ENCODE measurements at places on chromosomes 6 and 20. TPM values are rescaled to one million over a fixed set of nuclear protein-coding genes. Genes with fewer than 3 reads are reported as not detected.

CAGE1 gene
- not detected for total RNA-seq

TRIM10 gene
- total RNA-seq, result 2.7 TPM

THEMIS gene
- not detected for total RNA-seq

NELFE gene
- 141 TPM for total RNA-seq

EYA4 gene
- 38.8 TPM for total RNA-seq

- DNase-seq, result no peak
These were observed 36.5 kb downstream of the GJA10 start for GRCh38 chr6:89930789-89931188.

- DNase-seq, result no peak
These were observed 531.1 kb downstream of the LMBRD1 start for GRCh38 chr6:69265706-69266105.

DNA sequence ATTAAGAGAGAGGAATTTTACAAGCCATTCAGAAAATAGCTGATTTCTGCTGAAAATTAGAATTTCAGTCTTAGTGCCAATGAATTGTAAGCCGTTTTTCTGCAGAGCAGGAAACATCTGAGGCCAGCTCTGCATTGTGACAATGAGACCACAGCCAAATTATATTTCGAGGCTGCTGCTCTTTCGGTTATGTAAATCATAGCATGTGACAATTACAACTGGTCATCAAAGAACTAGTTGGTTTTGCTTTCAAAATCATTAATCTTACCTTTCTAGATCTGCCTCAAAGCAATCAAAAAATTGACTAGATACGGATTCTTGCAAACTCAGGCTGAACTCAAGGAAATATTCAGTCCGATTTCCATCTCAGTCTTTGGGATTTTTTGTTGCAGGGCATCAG is 33.4 kb upstream of the INSM1 start:
- DNase-seq, result no peak

DNA sequence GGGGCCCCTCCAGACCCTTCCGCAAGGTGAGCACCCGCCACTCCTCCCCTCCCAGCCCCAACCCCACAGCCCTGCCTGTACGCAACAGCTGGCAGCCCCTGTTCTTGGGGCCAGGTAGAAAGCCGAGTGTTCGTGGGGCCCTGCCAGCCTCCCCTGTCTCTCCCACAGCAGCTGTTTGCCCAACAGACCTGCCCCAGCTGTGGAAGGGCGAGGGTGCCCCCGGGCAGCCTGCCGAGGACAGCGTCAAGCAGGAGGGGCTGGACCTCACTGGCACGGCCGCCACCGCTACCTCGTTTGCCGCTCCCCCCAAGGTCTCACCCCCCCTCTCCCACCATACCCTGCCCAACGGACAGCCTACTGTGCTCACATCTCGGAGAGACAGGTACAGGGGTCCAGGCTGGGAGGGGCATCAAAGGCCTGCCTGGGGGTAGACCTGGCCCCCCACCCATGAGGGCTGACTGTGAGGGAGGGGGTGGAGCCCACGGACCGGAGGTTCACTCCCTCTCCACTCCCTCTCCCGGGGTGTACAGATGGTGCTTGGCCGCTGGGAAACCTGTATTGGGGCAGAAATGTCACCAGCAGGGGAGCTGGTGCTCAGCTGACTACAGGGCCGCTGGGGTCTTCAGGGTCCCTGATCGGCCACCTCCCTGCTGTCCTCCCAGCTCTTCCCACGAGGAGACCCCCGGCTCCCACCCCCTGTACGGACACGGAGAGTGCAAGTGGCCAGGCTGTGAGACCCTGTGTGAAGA is 41.1 kb downstream of the FOXP4 start:
- DNase-seq, result no peak

DNA sequence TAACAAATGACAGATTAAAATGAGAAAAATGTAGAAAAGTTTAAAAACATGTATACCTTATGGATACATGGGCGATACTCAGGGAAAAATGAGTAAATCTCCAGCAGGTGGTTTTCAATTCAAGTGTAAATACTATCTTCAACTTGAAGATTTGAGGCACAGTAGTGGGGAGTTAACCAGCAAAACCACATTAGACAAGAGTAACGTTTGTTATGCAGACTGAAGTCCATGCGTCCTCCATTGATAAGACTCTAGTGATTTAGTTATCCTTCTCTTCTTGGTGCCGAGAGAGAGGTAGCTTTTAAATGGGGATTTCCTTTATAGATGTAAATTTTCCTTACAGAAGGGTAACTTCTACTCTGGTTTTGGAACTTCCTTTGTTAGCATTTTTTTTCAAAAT is 28.1 kb downstream of the PCMTD2 start:
- DNase-seq, result no peak

GRCh38 chr6:160959726-160960435 is 31.7 kb upstream of the MAP3K4 start:
- DNase-seq, result no peak

DNA sequence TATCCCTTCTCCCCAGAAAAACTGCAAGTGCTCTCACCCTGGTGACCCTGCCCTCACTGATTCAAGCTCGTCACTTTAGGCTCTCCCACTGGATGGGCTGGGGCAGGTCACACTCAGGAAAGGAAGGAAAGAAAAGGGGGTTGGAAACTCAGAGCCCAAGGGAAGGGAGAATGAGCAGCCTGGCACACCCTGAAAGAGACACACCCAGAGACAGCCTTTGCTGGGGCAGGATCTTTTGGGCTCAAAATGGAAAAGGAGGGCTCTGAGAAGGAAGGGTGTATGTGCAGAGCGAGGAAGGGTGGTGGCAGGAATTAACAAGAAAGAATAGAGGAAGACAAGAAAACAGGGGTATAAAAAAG is 2.5 kb downstream of the PPP1R18 start:
- DNase-seq, result no peak

Data from Calu3 (cell line).